ENCODE measurements at places on chromosomes 7 and 10.

DNA sequence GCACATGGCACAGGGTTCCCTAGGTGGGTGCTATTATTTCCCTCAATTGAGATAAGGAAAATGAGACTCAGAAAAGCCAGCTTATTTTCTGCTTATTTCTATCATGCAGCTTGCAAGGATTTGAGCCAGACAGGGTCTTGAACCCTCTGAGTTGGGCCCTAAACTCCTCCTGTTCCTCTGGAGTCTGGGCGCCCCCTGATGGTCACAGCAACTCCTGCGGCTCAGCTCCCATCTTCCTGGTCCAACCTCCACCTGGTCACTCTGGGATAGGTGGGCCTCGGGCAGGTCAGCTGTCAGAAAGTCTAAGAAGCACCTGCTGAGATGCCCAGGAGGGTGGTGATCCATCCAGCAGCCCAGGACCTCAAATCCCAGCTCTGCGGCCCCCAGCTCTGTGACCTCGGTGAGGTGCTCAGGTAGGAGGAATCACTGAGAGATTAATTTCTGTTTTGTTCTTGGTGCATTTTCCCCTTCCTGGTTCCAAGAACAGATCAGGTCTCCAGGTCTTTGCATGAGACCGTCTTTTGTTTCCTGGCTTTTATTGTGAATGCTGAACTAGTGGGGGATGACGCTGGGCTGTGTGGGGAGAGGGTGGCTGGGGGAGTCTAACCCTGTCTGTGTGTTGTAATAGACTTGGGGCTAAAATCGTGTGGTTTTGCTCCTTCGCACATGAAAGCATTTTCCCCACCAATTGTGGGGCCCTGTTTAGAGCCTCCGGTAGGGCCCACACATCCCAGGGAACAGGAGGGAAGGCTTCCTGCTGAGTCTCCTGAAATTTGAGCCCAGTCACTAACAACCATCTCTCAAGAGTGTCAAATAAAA, 32.8 kb downstream of the TMEM130 start:
- no peak for DNase-seq

GRCh38 chr10:113953505-113954272, 90.0 kb upstream of the ADRB1 start:
- no peak for DNase-seq

DNA sequence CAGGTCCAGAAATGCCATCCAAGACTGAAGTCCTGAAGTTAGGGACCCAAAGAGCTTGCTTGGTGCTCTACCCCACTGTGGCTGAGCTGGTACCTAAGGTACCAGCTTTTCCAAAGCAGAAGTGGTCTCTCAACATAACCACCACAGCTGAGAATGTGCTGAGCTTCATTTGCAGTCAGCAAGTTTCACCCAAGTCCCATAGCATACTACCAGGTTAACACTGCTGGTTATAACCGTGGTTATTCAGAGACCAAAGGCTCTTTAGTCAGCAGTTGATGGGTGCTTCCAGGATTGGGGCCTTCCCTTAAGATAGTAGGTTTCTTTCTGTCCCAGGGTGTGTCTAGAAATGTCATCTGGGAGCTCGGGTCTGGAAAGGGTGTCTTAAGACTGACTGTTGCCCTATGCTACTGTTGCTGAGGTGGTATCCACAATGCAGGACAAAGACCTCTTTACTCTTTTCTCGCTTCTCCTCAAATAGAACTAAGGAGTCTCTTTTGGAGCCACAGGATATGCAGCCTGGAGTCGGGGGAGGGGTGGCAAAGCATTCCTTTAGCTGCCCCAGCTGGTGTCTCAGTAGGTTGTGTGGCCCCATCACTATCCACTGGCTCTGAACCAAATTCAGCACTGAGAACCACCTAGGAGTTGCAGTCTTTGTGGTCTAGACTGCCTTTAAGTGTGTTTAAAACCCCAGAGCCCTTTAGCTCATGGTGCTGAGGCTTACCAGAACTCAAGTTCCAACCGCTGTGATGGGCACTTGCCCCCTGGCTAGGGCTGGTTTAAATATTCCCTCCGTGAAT, 354.9 kb upstream of the SEMA3C start:
- DNase-seq, result no peak

DNA sequence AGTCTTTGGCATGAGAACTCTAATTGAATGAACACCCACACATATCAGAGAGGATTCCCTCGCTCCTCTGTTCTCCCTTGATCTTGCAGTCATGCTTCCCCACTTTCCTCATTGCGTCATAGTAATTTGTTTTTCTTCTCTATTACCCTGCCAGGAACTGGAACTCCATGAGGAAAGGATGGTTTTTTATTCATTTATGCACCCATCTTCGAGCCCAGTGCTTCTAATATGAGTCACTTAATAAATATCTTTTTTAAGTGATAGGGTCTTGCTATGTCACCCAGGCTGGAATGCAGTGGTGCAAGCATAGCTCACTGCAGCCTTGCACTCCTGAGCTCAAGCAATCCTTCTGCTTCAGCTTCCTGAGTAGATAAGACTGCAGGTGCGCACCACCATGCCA, 83.5 kb downstream of the OTUD1 start:
- no peak for DNase-seq

DNA sequence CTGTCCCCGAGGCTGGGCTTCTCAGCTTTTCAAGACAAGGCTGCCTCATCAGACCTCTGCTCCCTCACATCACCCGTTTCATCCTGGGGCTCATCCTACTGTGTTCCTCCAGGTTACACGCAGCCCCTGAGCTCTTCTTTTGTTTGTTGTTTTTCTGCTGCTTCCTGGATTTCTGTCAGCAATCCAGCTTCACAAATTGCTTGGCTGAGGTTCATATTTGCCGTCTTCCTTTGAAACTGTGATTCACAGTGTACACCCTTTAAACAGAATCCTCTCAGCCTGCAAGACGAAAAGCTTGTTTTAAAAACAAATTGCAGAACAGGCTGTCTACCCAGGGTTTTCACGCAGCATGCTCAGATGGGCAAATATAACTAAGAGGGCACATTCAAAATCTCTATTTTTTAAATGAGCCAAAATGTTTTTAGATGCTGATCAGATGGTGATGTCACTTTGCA, 39.1 kb upstream of the PARD3 start:
- DNase-seq, result no peak

GRCh38 chr10:111556666-111557065, 479.8 kb downstream of the ADRA2A start:
- no peak for DNase-seq

DNA sequence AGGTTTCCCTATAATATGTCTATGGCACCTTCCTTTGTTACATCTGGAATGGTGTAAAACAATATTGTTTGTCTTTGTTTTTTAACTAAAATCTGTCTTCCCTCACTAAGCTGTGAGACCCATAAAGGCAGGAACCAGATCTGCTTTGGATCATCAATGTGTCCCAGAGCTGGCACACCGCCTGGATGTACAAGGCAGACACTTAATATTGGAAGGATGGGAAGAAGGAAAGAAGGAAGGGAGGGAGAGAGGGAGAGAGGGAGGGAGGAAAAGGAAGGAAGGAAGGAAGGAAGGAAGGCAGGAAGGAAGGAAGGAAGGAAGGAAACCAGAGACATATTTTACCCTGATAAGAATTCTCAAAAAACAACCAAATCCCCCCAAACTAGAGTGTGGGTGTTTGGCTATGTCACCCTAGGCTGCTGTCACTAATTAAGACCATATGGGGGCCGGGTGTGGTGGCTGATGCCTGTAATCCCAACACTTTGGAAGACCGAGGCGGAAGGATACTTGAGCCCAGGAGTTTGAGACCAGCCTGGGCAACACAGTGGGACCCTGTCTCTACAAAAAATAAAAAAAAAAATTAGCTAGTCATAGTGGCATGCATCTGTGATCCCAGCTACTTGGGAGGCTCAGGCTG, 59.6 kb downstream of the SH3PXD2A start:
- no peak for DNase-seq

- no peak for DNase-seq
Observed at GRCh38 chr10:97388152-97388551, 13.0 kb downstream of the RRP12 start.

GRCh38 chr7:150560486-150560885, 6.7 kb upstream of the GIMAP4 start:
- no peak for DNase-seq

DNA sequence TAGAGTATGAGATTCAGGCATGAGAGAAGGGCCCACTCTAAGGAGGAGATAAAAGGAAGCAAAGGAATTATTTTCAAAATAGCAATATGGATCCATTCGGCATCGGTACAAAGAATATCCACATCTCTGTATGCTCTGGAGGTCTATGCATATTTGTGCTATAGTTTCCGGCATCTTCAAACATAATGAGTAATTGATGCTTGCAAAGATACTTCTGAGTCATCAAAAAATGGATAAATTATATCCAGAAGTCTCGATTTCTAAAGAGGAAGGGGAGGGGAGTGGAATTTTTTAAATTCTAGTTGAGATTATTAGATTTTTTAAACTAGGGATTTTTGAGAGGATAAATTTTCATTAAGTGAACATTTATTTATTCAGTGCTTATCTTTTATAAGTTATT, 72.9 kb upstream of the KIAA1217 start:
- DNase-seq, result no peak

DNA sequence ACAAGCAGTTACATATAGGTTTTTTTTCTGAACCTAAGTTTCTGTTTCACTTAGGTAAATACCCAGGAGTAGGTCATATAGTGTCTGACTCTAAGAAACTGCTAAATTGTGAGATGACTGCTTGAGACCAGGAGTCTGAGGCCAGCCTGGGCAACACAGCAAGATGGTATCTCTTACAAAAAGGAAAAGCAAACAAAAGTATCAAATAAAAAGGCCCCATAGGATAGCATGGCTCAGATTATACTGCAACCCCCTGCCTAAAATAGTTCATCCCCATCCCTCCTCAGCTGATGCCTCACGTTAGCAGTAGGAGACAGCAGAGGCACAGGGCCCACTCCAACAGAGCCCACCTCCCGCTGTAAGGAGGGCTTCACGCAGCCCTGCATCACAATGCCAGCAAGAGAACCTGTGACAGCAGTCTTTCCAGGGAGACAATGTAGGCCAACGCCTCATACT, 90.3 kb downstream of the SRPK2 start:
- DNase-seq, result no peak

DNA sequence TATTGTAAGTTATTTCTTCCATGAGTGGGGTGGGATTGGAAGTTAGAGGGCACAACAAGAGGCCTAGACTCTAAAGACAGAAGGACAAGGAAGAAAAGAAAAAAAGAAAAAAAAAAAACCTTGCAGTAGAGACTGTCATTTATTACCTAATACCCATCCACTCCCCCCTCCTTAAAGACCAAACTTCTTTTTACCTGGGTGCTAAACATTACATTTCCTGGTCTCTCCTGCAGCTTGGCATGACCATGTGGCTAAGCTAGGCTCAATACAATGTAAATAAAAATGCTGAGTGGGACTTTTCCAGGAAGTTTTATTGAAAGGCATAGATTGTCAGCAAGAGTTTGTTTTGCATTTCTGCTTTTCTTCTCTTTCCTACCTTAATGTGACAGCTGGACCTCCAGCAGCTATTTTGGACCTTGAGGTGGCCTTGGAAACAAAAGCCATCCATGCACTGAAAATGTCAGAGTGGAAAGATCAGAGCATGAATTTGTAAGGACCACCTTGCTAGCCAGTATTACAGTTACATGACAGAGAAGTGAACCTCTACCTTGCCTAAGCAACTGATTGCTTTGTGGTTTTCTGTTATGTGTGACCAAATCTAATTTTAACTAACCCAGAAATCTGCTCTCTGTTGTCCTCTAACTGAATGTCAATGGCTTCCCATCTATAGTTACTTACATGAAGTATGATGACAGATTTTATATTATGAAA, 81.3 kb upstream of the SFMBT2 start:
- no peak for DNase-seq

- no peak for DNase-seq
Observed at GRCh38 chr10:43731486-43731885, 82.8 kb upstream of the ZNF32 start.
